ENCODE measurements at places on chromosomes 5 and 9.
A peak's percentile ranks its signal among the peaks of the same experiment; 100 is the strongest.

DNA sequence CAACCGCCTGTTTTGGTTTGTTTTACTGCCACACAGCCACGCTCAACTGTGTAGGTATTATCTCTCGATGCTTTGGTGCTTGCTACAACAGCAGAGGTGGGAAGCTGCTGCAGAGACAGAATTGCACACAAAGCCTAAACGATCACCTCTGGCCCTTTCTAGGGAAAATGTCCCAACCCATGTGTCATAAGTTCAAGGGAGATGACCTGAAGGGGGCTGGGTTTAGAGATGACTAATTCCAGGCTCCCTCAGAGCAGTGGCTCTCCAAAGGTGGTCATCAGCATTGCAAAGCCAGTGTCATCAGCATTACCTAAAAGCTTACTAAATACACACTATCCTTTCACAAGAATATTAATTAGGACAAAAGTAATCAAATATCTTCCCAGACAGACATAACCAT, 10.9 kb downstream of the ZNF622 start:
- DNase-seq = no peak

- DNase-seq = no peak
Observed at GRCh38 chr5:172147857-172148256, 40.2 kb downstream of the STK10 start.

GRCh38 chr5:35476797-35477196, 140.9 kb upstream of the SPEF2 start:
- no peak for DNase-seq

GRCh38 chr9:2271426-2271825, 256.3 kb downstream of the SMARCA2 start:
- DNase-seq = no peak

GRCh38 chr5:39479537-39479936, 54.8 kb upstream of the DAB2 start:
- no peak for DNase-seq

GRCh38 chr5:1565737-1566734, 42.3 kb upstream of the LPCAT1 start:
- DNase-seq = no peak

- DNase-seq = no peak
Observed at GRCh38 chr5:39411061-39411460, 13.7 kb downstream of the DAB2 start.

DNA sequence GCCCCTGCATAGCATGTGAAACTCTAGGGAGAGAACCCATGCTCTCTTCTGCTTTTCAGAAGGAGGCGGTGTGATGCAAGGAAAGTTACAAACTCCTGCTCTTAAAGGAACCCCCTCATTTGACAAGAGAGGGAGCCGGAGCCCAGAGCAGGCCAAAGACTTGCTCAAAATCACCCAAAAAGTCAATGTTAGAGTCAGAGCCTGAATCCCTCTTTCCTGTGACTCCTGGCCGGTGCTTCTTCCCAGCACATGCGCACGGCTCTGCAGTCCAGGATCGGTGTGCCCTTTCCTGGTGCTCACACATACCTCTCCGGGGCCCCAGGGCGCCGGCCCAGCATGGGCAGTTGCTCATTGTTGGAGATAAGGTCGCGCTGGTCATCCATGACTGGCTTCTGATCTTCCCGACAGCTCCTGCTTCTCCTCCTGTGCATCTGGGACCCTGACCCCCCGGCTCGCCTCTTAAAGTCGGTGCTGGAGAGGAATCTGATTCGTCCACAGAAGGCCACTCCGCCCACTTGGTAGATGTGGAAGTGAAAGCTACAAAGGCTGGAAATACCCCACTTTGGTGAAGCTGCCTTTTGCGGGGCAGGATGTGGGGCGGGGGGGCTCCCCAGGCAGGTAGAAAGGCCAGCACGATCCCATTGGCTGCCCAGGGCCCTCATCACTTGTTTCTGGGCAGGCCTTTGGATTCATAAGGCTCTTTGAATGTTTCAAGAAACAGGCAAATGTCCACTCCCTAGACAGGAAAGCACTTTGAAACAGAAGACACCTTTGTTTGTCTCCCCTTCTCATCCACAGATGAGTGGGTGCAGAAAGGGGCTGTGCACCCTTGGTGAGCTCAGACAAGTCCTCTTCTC, at the start of gene CD74:
Gene CD74 (minus strand): TSS at position 592 of the 857 bp plus-strand sequence. CDS start 161 bp downstream, at position 431.
- peak; percentile 71 for DNase-seq

GRCh38 chr5:37174928-37175327, 74.2 kb downstream of the CPLANE1 start:
- DNase-seq = no peak

DNA sequence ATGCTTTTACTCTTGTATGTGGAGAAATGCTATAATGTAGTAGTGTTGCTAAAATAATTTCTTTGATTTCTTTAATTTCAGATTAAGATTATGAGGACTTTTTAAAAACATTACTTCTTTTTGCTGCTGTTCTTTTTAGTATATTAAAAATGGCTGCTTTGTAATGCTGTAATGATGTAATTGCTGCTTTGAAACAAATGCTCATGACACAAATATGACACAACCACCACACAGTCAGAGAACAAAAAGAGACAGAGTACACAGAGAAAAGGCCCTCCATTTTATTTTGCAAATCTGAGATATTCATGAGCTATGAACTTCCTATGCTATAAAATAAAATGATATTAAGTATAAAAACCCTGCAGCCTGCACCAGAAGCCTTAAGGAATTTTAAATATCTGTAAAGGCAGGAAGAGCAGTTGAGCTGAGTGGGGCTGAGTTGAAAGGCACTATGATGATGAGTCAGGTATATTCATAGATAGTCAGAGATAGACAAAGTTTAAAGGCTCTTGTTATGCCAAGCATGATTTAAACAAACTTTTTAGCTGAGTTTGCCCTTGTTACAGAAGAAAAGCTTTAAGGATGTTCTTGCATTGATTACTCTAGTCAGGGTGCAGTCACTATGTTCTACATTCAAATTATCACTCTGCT, 5.1 kb upstream of the POU5F2 start:
- no peak for DNase-seq

DNA sequence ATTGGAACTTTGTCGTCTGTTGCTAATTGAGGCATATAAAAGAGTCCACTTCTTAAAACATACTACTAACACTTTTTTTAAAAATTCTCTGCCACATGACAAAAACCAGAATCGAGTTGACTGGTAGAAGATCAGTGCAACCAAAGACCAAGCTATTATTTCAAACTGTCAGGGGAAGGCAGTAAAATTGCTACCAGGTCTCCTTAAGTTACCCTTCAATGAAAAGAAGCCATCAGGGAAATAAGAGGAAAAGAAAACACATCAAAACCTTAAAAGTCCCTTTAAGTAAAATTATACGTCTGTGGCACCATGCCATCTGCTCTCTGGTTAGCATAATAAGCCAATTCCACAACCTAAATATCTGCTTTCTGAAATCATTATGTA, 9.6 kb downstream of the ZNF608 start:
- DNase-seq = no peak

DNA sequence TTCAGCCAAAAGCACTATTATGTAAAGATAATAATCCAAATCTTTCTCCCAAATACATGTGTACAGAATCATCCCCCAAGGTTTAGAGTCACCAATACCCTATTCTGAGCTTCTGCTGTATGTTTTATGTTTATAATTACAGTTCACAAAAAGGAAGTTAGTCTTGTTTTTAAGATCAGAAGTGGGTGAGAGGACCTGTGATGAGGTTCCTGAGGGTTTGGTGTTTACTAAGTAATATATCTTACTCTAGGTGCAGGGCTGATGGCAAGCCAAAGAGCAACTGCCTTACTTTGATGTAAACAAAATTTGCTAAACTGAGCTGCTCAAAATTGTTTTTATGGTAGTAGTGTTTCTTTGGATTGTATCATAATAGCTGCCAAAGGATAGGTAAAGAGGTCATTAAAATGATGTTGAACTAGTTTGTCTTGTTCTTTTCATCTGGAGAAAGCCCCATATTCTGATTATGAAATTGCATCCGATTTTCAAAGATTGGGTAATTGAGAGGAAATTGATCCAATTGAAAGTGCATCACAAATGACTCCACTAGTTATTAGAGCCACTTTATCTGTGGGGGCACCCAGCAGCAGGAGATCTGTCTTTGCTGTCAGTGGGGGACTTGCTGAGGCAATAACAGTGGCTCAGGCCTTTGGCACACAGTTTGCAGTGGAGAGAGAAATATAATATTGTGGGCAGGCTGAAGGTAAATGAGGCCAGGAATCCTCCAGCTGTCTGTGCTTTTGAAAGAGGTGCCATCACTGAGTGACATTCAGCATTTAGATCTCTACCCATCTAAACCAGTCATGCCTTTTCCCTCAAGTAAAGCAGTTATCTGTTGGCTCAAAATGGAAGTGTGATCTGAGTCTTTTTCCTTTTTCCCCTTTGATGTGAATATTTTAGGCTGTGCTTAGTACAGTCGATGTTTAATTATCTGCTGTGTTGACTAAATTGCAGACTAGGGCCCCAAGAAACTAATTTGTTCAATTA, 14.1 kb downstream of the TRIM32 start:
- DNase-seq = no peak

DNA sequence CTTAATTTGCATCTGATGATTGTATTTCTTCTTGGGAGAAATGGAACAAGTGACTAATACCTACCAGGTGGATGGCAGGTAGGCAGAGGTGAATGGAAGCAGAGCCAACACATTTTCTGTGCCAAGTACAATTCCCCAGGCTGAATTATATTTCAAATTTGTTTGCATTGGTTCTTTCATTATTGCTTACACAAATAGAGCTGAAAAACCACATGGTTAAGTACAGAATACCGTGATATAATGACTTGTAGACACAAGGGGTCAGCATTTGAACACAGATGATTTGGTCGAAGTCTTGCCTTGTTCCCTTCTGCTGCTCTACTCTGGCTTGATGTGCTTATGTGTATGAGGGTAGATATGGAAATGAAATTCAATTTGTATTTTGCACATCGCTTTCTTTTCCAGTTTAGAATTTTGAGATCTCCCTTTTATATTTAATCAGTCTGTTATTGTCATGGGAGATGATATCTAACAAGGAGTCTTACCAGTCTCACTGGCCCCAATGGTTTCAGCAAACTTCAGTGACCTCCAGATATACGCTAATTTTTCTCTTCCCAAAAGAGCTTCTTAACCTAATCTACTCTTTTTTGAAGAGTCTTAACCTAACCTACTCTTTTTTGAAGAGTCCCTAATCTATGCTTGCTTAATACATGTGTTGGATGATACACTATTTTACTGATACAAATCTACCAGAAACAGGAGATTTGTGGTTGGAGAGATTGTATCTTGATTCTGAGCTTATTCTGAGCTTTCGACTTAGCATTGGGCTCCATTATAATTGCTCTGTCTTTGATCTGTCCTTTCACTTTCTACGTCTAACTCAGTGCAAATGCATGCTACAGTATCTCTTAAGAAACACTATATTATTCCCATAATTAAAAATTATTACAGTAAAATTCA, 88.1 kb downstream of the PCSK1 start:
- DNase-seq = peak; percentile 25

DNA sequence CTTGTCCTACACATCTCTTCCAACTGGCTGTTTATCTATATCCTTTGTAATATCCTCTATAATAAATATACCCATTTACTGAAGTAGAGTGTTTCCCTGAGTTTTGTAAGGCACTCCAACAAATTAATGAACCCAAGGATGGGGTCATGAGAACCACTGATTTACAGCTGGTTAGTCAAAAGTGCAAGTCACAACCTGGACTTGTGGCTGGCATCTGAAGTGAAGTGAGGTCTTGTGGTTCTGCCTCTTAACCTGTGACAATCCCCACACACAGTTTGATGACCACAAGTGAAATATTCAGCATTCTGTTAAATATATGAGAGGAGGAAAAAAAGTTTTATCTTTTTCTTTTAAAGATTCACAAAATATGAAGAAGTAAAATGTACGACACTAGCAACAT, 126.1 kb downstream of the NR2F1-AS1 start:
- no peak for DNase-seq

GRCh38 chr5:43316421-43316820, 3.2 kb upstream of the HMGCS1 start:
- DNase-seq = no peak

DNA sequence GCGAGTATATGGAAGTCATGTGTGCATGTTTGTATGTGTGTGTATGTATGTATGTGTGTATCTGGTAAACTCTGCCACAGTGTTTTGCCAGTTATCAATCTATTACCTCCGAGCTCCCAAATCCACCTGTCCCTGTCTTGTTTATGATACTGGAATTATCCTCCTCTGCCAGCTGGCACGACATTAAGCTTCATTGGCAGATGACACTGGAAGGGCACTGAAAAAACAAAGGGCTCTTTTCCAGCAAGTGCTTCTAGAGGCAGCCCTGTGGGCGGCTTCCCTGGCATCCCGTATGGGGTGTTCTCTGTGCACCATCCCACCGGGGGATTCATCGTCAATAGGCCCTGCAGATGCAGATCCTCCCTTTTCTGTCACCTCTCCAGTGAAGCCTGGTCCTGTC, 221.5 kb downstream of the MSX2 start:
- DNase-seq = no peak

DNA sequence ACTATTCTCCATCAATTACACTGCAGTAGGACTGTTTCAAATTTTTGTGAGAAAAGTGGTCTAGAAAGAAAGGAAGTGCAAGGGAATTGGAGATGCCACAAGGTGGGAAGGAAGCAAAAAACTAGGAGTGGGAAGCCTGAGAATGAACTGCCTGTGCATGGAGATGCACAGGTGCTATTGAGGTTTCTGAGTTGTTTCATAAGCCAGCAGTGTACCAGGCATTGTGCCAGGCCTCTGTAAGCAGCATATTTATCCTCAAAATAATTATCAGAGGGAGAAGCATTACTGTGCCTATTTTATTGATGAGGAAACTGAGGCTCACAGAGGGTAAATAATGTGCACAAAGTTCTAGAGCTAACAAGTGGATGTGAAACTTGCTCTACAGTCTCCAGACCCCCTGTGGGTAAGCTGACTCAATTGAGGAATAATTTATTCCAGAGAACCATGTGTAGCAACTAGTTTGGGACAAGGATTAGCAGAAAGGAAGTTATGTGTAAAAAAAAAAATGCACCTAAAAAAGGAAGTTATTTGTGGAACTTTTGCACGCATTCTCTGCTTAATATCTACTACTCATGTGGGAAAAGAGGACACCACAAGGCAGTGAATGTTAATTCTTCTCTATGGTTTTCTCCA, 96.7 kb downstream of the SNCAIP start:
- DNase-seq = no peak

GRCh38 chr5:107736638-107737037, 65.9 kb upstream of the EFNA5 start:
- no peak for DNase-seq

DNA sequence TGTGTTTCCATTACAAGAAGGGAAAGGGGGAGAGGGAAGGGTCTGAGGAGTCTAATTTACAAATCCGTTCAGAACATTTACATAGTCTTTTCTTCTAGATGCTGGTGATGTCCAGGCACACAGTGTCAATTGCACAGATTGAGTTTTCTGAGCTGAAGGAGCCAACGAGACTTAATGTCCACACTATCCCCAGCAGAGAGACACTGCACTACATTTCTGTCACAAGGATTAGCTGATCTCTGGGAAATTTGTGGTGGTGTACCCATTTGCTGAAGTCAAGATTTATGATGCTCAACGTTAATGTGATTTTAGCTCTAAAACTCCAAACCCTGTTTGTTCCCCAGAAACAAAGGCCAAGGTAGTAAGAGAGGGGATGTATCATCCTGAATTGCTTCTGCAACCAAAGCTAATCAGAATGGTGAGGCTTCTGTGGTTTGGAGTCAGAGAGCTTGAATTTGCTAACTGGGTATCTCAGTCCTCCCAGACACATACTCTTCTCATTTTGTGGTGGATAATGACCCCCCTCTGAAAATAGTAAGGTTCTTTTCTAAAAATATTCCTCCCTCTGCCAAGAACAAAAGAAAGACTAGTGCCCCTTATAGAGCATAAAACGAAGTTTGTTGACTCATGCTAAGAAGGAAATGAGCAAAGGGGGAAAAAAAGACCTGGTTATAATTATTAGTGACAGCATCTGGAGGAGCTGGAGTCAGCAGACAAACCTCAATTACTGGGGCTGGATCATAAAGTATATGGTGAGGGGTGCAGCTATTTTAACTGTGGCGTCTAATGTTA, 416.9 kb downstream of the PSAT1 start:
- no peak for DNase-seq

Measured in heart right ventricle (tissue), 16 donors.